Prostate gland (tissue), 2 donors: ENCODE measurements at places on chromosomes 11 and 22.

DNA sequence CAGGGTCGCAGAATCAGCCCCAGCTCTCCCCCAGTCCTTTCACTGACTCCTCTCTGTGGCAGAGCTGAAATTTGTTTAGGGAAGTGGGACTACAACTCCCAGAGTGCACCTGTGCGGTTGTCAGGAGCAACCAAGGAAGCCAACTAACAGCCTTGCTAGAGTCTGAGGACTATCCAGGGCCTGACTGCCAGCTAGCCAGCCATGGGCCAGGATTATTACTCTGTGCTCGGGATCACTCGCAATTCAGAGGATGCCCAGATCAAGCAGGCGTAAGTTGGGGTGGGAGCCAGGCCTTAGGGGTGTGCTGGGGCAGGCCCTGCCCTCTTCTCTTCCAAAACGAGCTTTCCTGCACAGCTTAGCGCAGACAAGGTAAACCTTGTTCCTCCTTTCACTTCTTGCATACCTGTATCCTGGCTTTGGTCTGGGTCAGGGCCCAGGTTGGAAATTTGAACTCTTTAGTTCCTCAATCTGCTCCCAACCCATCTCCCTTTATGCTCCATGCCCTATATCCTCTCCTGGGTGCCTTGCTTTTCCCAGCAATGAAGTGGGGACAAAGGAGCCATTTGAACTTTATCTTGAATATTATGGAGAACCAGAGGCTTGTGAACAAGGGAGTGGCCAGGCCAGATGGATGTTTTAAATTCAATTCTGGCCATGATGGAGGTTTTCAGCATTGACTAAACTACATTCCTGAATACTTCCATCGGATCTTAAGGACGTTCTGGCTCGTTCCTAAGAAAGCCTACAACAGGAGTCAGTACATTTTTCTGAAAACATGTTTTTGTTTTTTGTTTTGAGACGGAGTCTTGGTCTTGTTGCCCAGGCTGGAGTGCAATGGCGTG is at the start of gene DNAJB13:
DNAJB13 (plus strand) TSS at position 158 of the 842 bp plus-strand sequence; CDS start at position 202, 44 bp downstream.
- peak; percentile 42 for DNase-seq

- no peak for DNase-seq
Measured at GRCh38 chr11:133173810-133174412, 358.4 kb downstream of the OPCML start.

DNA sequence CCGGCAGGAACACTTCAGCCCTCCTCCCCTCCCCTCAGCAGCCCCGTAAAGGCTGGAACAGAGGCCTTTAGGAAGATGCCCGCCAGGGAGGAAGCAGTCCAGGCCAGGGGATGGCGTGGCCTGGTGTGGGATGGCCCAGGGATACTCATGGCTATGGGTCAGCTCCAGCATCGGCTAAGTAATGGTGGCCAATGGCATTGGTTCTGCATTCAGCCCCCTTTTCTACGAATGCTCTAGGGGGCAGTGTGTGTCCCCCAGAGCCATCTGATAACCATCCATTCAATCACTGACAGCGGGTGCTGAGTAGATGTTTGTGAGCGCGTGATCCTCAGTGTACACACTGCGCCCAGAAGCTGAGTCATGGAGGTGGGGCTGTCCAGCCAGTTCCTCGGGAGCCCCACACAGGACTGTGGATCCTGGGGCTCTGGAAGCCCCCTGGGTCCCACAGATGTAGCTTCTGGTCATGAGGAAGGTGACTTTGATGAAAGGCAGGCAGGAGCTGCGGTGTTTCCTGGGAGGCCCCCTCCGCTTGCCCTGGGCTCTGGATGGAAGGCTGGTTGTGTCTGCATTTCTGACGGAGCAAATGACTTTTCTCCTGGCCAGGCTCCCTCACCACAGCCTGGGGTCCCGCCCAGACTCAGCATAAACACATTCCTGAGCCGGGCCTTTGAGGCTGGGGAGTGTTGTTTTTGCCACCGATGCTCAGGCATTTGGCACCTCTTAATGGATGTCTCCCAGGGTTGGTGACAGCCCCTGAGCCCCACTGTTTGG is 46.5 kb downstream of the FBLN1 start:
- DNase-seq: peak; percentile 63

GRCh38 chr22:44703255-44703870 is 1.4 kb downstream of the PRR5 start:
- DNase-seq: no peak

DNA sequence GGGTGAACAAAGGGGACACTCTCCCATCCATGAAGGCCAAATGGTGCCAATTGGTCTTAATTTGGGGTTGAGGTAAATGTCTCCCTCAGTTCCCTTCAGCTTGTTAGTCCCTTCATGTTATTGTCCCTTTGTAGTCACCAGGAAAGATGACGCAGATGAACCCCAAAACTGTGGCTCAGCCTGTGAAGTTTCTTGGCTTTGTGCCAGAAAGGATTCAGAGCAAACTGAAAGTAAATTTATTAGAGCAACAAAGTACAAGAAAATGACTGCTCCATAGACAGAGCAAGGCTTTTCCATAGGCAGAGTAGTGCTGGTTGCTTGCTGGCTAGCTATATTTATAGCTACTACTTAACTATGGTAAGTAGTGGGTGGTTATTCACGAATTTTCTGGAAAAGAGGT is 16.7 kb downstream of the OR4C3 start:
- no peak for DNase-seq
